ENCODE measurements at places on chromosomes 5 and 9. TPM values are rescaled to one million over a fixed set of nuclear protein-coding genes. Genes with fewer than 3 reads are reported as not detected.

DNA sequence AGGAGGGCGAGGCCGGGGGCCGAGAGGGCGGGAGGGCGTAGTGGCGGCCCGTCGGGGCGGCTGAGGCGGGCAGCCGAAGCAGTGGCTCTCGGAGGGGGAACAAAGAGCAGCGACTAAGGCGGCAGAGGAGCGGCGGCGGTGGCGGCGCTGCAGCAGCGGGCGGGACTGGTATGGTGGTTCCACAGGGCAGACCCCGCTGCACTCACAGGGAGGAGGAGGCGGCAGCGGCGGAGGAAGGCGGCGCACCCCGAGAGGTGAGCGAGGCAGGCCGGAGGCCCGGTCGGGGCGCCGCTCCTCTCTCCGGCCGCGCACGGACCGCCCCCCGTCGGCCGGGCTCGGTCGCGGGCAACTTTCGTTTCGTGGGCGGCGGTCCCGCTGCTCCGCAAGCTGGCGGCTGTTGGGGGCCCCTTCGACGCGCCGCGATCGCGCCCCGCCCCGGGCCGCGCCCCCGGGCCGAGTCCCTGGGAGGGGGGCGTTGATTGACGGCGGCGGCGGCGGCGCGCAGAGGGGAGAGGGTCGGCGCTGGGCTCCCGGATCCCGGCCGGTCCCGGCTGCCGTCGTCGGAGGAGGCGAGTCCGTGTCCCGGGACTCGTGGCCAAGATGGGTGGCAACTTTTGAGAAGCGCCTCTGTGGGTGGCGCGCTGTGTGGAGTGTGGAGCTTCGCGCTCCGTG lies 467 bp downstream of the CNOT6 start:
- DNase-seq = peak; percentile 54

GRCh38 chr9:35490155-35490909 lies 421 bp downstream of the RUSC2 start:
- DNase-seq = no peak

The LCN1 gene
- not detected for polyA plus RNA-seq

The PDCD1LG2 gene
- not detected for polyA plus RNA-seq

DNA sequence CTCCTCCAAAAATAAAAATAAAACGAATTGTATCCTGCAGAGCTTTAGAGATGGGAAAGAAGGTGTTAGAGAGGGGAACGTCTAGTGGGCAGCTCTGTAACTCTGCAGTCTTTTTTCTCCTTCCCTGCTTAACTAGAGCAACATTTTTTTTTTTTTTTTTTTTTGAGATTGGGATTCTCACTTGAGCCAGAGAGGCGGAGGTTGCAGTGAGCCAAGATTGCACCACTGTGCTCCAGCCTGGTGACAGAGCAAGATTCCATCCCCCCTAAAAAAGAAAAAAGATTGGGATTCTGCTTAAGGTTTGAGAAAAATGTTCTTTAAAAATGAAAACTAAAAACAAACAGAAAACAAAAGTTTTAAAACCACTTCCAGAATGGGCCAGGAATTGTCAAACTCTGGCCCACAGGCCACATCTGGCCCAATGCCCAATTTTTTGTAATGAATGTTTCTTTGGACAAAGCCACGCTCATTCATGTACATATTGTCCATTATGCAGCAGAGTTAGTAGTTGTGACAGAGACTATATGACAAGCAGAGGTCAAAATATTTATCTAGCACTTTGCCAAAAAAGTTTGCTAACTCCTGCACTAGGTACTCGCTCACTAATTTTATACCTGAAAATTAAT lies 98.5 kb downstream of the ZCCHC7 start:
- no peak for DNase-seq

The HCN1 gene
- not detected for polyA plus RNA-seq

DNA sequence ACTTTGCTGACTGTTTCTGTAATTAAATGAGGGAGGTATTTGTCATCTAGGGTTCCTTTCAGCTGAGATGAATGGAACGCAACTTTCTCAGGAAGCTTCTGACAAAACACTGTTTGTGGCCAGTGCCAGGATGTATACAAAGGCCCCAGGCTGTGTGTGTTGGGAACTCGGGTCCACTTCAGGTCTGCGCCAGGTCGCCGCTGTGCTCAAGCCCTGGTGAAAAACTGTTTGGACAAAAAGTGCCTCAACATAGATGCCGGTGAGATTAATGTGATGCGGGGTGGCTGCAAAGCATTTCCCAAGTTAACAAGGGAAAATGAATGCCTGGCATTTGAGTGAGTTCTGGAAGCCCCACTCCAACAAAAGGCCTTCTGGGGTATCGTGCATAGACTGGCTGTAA lies 156.4 kb downstream of the GABBR2 start:
- DNase-seq = no peak
